Activated effector memory CD4-positive, alpha-beta T cell treated with Interleukin-2 at 50 U/mL for 16 hours (primary cell): ENCODE measurements at places on chromosomes 7 and 10.

- DNase-seq = no peak
Measured at GRCh38 chr10:7090529-7090928, 320.3 kb downstream of the SFMBT2 start.

DNA sequence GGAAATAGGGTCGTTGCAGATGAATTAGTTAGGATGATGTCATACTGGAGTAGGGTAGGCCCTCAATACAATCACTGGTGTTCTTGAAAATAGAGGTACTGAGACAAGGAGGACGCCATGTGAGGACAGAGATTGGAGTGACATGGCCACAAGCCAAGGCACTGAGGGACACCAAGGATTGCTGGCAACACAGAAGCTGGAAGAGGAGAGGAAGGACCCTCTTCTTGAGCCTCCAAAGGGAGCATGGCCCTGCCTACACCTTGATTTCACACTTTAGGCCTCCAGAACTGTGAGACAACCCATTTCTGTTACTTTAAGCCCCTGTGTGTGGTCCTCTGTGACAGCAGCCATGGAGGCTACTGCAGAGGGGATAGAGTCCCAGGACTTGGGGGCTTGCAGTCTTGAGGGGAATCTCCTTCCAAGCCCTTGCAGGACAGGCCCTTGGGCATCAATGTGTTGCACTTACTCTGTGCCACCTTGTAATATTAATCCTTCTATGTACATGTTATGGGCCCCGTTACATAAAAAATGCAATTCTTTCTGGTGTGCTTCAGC is 3.7 kb upstream of the AOC1 start:
- DNase-seq = no peak

DNA sequence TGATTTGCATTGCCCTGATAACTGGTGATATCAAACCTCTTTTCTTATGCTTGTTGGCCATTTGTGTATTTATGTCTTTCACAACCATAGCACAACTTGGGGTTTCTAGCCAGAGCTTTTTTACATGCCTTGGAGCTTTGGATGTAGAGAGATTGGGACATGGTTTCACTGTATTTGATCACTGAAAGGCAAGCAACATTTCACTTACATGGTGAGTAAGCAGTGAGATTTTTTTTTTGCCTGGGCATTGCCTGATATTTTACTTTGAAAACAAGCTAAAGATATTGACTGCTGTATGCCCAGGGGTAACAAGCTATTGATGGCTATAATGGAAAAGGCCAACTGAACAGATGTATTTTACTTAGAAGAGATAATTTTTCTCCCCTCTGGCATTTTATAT is 259.0 kb downstream of the PHTF2 start:
- no peak for DNase-seq

DNA sequence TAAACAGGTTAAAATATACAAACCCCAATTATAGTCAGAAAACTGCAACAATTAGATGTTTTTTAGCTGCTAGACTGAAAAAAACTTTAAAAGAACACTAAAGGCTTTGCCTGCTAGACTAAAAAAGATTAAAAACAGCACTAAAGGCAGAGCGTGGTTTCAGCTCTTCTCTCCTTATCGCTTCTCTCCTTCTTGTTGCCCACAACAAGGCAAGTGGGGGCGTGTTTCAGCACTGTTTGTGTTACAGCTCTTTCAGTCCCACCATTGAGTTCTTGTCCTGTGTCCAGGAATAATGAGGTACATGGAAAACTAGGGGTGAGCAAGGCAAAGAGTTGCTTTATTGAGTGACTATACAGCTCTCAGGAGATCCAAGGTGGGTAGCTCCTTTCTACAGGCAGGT is 112.3 kb downstream of the HPSE2 start:
- DNase-seq = no peak

GRCh38 chr10:69955897-69956740 is 96.5 kb upstream of the MACROH2A2 start:
- no peak for DNase-seq

- DNase-seq = no peak
Measured at GRCh38 chr10:112701878-112702255, 248.2 kb upstream of the TCF7L2 start.

DNA sequence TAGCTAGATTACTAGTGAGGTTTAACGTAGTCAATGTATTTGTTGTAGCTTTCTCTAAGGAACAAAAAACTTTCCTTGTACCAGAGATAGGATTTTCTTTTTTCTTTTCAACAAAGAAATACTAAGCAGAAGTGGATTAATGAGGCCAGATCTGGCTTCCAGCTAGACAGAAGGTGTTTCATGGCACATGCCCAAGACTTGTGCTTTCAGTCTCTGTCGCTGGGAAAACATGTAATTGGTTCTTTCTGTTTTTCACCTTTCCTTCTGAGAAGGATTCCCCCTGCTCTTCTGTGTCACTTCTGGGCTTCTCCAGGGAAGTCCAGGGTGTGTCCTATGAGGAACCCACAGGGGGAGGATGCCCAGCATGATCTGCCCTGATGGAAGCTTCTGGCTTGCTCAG is 492.2 kb downstream of the CCSER2 start:
- no peak for DNase-seq

GRCh38 chr10:78913219-78914059 is 155.3 kb upstream of the ZMIZ1 start:
- no peak for DNase-seq

GRCh38 chr7:142776206-142776844 is 5.6 kb downstream of the PRSS2 start:
- no peak for DNase-seq

GRCh38 chr7:27346531-27347275 is 104.1 kb downstream of the EVX1 start:
- DNase-seq = no peak

DNA sequence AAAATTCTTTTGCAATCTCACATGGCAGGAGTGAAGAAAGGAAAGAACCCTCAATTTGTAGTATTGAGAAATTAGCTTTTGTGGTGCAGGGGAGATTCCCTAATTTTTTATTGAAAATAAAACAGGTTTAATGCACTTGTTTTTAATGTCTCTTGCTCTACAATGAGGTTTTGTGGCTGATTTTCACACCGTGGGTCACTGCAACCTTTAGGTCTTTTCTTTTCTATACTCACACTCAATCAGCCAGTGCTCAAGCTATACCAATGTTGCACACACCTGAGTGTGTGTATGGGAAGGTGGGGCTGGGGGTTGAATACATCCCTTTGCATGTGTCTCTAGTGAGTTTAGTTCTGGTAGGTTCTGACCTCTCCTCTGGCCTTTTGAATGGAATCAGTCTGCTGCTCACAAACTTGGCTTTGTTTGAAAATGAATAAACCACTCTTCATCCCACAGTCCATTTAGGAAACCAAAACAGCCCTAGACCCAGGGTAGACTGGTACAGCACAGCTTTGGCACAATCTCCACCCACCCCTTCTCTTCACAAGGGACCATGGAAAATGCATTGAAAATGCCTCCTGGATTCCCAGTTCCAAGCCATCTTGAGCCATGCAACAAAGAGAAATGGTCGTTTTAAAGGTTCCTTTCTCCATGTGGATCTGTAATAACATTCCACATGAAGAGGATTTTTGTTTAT is 411.5 kb downstream of the SFMBT2 start:
- DNase-seq = no peak

DNA sequence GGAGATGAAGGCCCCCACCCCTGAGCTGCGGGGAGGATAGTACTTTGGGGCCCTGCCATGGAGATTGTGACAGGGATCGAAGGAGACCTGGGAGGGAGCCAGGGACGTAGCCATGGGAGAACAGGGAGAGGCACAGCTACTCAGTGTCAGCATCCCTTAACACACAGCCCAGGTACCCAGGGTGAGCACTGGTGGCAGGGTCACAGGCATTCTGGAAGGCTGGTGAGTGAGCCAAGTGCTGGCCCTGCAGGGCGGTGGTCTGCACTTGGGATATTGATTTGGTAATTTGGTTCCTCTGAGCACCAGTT is 39.8 kb downstream of the VWA2 start:
- no peak for DNase-seq

DNA sequence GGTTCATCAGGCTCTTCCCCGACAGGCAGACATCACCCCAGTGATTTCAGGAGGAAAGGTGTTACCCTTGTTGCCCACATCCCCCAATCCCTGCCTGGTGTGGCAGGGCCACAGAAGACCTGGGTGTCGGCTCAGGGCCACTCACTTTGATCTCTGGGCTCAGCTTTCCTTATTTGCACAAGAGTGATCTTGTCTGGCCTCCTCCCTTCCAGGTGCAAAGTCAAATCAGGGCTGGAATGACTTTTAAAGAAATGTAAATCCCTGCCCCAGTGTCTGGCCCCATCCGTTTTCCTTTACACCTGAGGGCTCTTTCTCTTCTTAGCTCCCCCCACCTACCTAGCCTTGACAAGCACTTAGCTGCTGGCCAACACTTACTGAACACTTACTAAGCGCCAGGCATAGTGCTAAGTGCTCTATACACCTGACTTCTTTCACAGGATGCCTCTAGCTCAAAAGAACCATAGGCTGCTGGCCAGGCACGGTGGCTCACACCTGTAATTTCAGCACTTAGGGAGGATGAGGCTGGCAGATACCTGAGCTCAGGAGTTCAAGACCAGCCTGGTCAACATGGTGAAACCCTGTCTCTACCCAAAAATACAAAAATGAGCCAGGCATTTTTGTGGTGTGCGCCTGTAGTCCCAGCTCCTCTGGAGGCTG is 979 bp upstream of the NODAL start:
- DNase-seq = no peak

- DNase-seq = no peak
Measured at GRCh38 chr10:125144693-125145623, 15.4 kb downstream of the CTBP2 start.
